ENCODE measurements at places on chromosomes 7 and 10.

DNA sequence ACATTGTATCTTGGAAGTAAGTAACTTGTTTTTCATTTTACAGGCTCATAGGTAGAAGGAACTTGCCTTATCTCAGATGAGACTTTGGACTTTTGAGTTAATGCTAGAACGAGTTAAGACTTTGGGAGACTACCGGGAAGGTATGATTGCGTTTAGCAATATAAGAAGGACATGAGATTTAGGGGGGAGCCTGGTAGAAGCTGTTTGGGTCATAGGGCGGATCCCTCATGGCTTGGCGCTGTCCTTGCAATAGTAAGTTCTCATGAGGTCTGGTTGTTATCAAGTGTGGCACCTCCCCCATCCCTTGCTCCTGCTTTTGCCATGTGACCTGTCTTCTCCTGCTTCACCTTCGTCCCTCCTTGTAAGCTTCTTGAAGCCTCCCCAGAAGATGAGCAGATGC, 110.3 kb downstream of the MKX start:
- no peaks in the 10 kb centered on the region for H3K36me3 ChIP-seq
- H3K4me1 ChIP-seq = no peaks in the 10 kb centered on the region
- no peak overlapping the region for H3K27ac ChIP-seq
- DNase-seq = no peak

DNA sequence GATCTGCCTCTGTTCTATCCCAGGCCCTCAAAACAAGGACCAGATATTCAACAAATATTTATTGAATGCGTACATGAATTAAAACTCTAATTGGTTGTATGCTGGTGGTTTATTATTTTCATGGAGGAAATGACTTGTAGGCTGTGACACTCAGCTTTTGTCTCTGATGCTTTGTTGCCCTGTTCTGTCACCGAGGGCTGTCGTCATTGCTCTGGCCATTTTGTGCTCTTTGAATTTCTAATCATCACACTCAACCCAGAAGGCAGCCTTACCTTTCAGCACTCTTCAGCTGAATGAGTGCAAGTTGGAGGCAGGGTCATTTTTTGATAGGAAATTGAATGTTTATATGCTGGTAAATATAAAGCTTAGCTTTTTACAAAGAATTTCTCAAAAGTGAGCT, 14.5 kb downstream of the SRGN start:
- H3K4me3 ChIP-seq = no peak overlapping the region
- DNase-seq = no peak
- H3K27me3 ChIP-seq = no peaks in the 10 kb centered on the region
- peaks cover 4% of the 10 kb centered on the region for H3K36me3 ChIP-seq
- peaks cover 7% of the 10 kb centered on the region for H3K4me1 ChIP-seq
- H3K27ac ChIP-seq = no peak overlapping the region

DNA sequence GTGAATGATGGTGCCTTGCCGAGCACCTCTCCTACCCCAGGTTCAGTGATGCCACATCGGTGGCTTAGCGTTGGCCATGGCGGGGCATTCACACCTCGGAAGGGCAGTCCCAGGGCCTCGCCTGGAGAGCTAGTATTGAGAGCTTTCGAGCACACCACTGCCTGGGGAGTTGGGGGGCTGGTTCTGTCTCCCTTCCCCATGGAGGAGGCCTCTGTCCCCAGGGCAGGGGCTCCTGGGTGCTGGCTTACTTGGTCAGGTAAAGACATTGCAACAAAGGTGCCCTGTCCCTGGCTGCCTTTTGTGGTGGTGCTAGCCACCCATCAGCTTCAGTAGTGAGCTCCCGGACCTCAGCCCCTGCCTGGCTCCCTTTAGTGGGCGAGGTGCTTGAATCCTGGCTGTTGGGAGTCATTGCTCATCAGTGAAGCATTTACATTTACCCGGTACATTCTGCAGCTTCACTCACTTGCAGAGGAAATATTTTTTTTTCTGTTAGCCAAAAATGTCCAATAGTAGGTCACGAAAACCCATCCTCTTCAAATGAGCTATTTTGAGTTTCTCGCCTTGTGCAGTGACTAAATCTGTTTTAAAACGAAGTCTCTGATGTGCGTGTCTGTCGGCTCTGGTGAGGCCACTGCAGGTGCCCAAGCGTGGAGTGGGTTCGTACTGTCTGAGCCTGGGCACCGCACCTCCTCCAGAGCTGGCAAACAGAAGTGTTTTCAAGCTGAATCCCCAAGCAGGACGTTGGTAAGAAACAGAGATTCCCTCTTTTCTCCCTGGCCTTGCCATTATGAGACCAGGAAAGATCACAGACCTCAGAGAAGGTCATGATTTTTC, 95.5 kb downstream of the INPP5A start:
- peak; percentile 12 for DNase-seq
- H3K4me1 ChIP-seq = peaks cover 95% of the 10 kb centered on the region
- H3K36me3 ChIP-seq = no peaks in the 10 kb centered on the region
- no peak overlapping the region for H3K4me3 ChIP-seq

DNA sequence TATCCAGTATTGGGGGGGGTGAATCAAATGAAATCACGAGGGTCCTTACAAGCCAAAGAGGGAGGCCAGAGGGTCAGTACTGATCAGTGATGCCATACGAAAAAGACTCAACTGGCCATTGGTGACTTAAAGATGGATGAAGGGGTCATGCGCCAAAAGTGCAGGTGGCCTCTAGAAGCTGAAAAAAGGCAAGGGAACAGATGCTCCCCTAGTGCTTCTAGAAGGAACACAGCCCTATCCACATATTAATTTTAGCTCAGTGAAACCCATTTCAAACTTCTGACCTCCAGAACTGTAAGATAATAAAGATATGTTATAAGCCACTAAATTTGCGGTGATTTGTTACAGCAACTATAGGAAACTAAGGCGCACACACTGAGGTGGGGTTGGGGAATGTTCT, 62.5 kb downstream of the ABI1 start:
- no peak overlapping the region for H3K27ac ChIP-seq
- H3K4me3 ChIP-seq = no peak overlapping the region
- H3K36me3 ChIP-seq = no peaks in the 10 kb centered on the region
- peaks cover 59% of the 10 kb centered on the region for H3K4me1 ChIP-seq
- DNase-seq = no peak
- H3K27me3 ChIP-seq = no peaks in the 10 kb centered on the region

DNA sequence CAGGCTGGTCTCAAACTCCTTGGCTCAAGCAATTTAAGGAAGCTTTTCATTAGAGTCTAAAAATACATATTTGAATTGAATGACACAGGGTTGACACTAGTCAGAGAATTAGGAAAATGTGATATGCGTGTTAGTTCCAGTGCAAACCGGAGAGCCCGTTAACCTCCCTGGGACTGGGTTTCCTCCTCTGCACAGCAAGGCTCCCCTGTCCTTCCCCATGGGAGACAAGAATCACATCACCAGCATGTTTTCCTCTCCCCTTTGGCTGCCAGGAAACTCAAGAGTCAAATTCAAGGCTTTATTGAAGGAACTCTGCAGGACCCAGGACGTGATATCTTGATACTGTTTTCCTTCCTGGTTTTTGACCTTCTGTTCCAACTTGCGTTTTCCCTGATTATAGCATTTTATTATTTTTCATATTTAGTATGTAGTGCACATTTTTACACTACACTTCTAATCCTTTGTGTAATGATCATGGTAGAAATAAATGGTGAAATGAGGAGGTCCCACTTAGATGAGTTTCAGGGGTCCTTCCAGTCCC, 24.9 kb downstream of the GSTO2 start:
- H3K4me3 ChIP-seq = no peak overlapping the region
- no peak for DNase-seq
- H3K4me1 ChIP-seq = peaks cover 42% of the 10 kb centered on the region
- no peaks in the 10 kb centered on the region for H3K36me3 ChIP-seq
- H3K27ac ChIP-seq = peak overlapping the region; percentile 39
- H3K27me3 ChIP-seq = no peaks in the 10 kb centered on the region

GRCh38 chr10:96765406-96766240, 45.3 kb upstream of the PIK3AP1 start:
- H3K36me3 ChIP-seq = no peaks in the 10 kb centered on the region
- peaks cover under 1% of the 10 kb centered on the region for H3K27me3 ChIP-seq
- no peak overlapping the region for H3K4me3 ChIP-seq
- peak; percentile 61 for DNase-seq
- H3K4me1 ChIP-seq = no peaks in the 10 kb centered on the region

- peaks cover 21% of the 10 kb centered on the region for H3K4me1 ChIP-seq
- H3K27ac ChIP-seq = no peak overlapping the region
- H3K27me3 ChIP-seq = no peaks in the 10 kb centered on the region
- H3K36me3 ChIP-seq = no peaks in the 10 kb centered on the region
- DNase-seq = no peak
- no peak overlapping the region for H3K4me3 ChIP-seq
Measured at GRCh38 chr7:91865511-91865910, 15.0 kb downstream of the MTERF1 start.

- DNase-seq = no peak
- no peak overlapping the region for H3K27ac ChIP-seq
- no peaks in the 10 kb centered on the region for H3K27me3 ChIP-seq
- peaks cover 8% of the 10 kb centered on the region for H3K4me1 ChIP-seq
- no peaks in the 10 kb centered on the region for H3K36me3 ChIP-seq
Measured at GRCh38 chr7:107643407-107643806, 17.2 kb upstream of the SLC26A4 start.

GRCh38 chr10:29791773-29792172, 157.0 kb upstream of the SVIL start:
- no peak overlapping the region for H3K4me3 ChIP-seq
- H3K27ac ChIP-seq = no peak overlapping the region
- peaks cover 13% of the 10 kb centered on the region for H3K4me1 ChIP-seq
- H3K27me3 ChIP-seq = no peaks in the 10 kb centered on the region
- DNase-seq = no peak

GRCh38 chr7:134845461-134845860, 66.0 kb downstream of the CALD1 start:
- no peaks in the 10 kb centered on the region for H3K27me3 ChIP-seq
- no peak overlapping the region for H3K4me3 ChIP-seq
- no peak overlapping the region for H3K27ac ChIP-seq
- peaks cover 81% of the 10 kb centered on the region for H3K4me1 ChIP-seq
- H3K36me3 ChIP-seq = peaks cover 24% of the 10 kb centered on the region
- no peak for DNase-seq

DNA sequence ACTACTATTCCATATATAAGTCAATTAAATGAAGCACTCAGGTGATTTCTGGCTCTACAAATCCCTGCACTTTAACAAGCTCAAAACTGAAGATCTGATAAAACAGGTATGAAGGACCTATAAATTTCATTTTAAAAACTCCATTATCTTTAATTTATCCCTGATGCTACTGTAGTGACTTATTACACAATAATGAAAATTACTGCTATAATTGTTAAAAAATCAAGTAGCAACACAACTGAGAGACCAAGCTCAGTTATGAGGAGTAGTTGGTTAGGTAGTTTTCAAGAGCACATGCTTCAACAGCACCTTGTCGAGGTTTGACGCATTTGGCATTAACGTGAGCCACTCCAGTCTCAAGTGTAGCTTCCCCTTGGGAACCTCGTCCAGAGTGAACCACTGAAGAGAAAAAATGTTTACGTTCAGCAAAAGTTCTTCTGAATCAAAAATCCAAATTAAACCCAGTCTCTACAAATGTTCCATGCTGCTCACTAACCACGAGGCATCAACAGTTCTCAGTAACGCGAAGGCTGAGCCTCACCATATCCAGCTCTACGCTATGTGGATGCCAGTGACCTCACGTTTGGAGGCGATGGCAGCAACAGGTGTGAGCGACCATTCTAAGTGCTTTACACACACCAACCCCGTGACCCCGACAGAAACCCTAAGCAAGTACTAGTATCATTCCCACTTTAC, 55.3 kb upstream of the NCAPG2 start:
- H3K36me3 ChIP-seq = peaks cover 89% of the 10 kb centered on the region
- H3K27ac ChIP-seq = no peak overlapping the region
- H3K27me3 ChIP-seq = no peaks in the 10 kb centered on the region
- DNase-seq = no peak
- no peak overlapping the region for H3K4me3 ChIP-seq

- DNase-seq = no peak
- no peaks in the 10 kb centered on the region for H3K4me1 ChIP-seq
- no peaks in the 10 kb centered on the region for H3K36me3 ChIP-seq
- no peaks in the 10 kb centered on the region for H3K27me3 ChIP-seq
- no peak overlapping the region for H3K27ac ChIP-seq
Measured at GRCh38 chr10:86046845-86047460, 319.6 kb downstream of the GRID1 start.

- H3K27ac ChIP-seq = no peak overlapping the region
- no peak for DNase-seq
- H3K27me3 ChIP-seq = no peaks in the 10 kb centered on the region
- no peaks in the 10 kb centered on the region for H3K36me3 ChIP-seq
Measured at GRCh38 chr10:105700218-105700617, 1059.1 kb downstream of the SORCS3 start.

DNA sequence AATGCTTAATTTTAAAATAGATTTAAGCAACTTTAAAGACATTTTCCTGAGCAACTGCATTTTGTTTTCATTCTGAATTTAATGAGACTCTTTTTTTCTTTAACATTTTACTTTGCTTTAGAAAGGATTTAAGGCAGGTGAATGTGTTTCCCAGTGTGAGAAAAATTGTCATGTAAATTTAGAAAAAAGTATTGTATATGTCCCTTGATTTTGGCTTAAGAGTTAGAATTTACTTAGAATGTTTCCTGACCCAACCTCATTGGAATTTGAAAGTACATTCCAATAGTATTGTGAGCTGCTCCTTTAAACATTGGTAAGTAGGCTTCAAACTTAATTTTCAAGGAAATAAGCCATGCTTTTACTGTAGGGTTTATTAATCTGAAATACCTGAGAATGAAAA, 110.2 kb downstream of the PTEN start:
- DNase-seq = no peak
- no peaks in the 10 kb centered on the region for H3K27me3 ChIP-seq
- H3K4me3 ChIP-seq = no peak overlapping the region

GRCh38 chr7:26091933-26092332, 60.1 kb upstream of the NFE2L3 start:
- no peak for DNase-seq
- H3K27ac ChIP-seq = no peak overlapping the region
- H3K4me1 ChIP-seq = no peaks in the 10 kb centered on the region
- H3K27me3 ChIP-seq = peaks cover 3% of the 10 kb centered on the region
- H3K36me3 ChIP-seq = no peaks in the 10 kb centered on the region

GRCh38 chr10:72321248-72322029, 33.3 kb downstream of the DNAJB12 start:
- H3K27me3 ChIP-seq = no peaks in the 10 kb centered on the region
- peaks cover 70% of the 10 kb centered on the region for H3K4me1 ChIP-seq
- no peak for DNase-seq

GRCh38 chr7:100894860-100895700, 608 bp downstream of the ACHE start:
- peak overlapping the region; percentile 65 for H3K4me3 ChIP-seq
- DNase-seq = peak; percentile 29
- H3K4me1 ChIP-seq = peaks cover 44% of the 10 kb centered on the region
- H3K27ac ChIP-seq = peak overlapping the region; percentile 52
- H3K36me3 ChIP-seq = no peaks in the 10 kb centered on the region
- H3K27me3 ChIP-seq = peaks cover 78% of the 10 kb centered on the region

Measured in left ventricle myocardium inferior (tissue), 1 donor.